Activated naive CD4-positive, alpha-beta T cell treated with anti-CD3 and anti-CD28 coated beads, Interleukin-2, amount 50 U/mL, for 16 hours (primary cell): ENCODE measurements at places on chromosomes 11 and 22.

DNA sequence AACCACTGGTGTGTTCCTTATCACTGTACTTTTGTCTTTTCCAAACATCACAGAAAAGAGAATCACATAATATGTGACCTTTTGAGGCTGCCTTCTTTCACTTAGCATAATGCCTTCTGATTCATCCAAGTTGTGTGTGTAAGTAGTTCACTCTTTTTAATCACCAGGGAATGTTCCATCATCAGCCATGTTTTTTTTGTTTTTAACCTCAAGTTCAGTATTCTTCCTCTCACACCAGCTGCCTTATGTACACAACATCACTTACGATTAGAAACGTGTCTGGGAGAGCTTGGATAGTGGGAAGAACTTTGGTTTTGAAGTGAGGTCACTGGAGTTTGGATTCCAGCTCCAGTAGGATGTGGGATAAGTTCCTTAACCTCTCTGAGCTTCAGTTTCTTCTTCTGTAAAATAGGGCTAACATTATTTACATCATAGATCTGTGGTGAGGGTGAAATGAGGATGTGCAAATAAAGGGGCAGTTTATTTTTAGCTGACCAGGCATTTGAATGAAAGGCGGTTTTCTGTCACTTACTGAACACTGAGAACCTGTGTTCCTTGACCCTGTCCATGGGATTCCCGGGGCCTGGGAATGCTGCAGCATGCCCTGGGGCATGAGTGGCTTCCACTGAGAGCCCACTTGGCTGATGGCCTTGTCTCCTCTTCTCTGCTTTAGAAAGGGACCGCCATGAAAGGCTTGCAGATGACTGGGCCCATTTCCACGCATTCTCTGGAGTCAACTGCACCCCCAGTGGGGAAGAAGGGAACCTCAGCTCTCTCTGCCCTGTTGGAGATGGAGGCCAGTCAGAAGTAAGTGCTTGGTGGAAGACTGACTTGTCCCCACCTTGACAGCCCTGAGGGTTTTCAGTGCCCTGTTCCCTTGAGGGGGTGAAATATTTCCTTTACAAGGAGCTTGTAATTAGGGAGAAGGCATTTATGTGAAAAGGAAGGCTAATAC, 92.6 kb downstream of the DEPDC5 start:
- DNase-seq, result peak; percentile 13

DNA sequence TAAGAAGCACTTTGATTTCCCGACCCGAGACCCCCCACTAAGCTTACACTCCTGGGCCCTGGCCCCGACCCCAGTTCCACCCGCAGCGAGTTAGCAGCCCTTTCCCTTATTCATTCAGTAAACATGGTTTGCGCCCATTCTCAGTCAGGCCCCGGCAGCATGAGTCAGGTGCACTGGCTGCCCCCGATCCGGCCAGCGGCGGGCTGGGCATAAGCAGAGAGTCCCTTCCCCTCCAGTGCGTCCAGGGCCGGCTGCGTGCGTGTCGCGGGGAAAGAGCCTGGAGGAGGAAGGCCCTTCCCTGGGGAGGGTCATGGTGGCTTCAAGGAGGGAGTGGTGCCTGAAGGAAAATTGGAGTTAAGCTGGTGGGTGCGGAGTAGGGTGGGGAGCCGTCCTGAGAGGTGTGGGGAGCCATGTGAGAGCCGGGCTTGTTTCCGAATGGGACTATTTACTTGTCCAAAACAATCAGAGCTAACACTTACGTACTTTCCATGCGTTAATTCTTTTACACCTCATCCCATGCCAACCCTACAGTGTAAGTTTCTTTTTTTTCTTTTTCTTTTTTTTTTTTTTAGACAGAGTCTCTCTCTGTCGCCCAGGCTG, 657 bp downstream of the IGHMBP2 start:
- peak; percentile 27 for DNase-seq

DNA sequence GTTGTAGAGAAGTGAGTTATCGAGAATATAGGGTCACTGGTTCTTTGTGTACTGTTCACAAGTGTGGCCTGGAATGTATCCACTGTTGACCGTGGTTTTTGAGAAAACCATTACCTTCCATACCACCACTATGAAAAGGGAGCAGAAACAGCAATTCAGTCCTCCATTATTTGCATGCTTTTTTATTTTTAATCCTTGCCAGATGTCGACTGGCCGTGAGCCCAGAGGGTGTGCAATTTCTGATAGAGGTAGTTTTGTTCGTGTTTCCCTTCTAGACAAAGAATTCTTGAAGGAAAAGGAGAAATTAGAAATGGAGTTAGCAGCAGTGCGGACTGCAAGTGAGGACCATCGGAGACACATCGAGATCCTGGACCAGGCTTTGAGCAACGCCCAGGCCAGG, 81.7 kb downstream of the AMOTL1 start:
- no peak for DNase-seq

- DNase-seq, result no peak
Observed at GRCh38 chr11:19330416-19330815, 89.7 kb upstream of the E2F8 start.

DNA sequence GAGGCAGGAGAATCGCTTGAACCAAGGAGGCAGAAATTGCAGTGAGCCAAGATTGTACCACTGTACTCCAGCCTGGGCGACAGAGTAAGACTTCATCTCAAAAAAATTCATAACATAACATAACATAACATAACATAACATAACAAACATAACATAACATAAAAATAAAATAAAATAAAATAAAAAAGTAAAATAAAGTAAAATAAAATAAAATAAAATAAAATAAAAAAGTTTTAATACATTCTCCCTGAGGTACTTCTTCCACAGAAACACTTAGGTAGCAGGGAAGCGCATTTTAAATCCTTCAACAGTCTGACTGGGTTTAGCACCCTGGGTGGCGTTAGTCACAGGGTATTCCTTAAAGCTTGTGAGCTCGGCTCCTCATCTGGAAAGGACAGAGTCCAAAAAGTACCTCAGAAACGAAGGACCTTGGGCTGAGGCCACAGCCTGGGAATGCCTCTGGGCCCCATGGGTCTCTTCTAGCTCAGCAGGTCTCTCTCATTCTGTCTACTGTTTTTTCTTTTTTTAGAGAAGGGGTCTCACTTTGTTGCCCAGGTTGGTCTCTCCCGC, 41.7 kb downstream of the MICAL3 start:
- DNase-seq, result no peak

- no peak for DNase-seq
Observed at GRCh38 chr11:11119917-11120316, 233.1 kb downstream of the CSNK2A3 start.

GRCh38 chr22:46195487-46196165, 45.3 kb downstream of the PPARA start:
- DNase-seq, result no peak

- no peak for DNase-seq
Observed at GRCh38 chr11:14258221-14258935, 100.6 kb downstream of the RRAS2 start.

GRCh38 chr11:27412192-27412691, 49.2 kb upstream of the CCDC34 start:
- no peak for DNase-seq

DNA sequence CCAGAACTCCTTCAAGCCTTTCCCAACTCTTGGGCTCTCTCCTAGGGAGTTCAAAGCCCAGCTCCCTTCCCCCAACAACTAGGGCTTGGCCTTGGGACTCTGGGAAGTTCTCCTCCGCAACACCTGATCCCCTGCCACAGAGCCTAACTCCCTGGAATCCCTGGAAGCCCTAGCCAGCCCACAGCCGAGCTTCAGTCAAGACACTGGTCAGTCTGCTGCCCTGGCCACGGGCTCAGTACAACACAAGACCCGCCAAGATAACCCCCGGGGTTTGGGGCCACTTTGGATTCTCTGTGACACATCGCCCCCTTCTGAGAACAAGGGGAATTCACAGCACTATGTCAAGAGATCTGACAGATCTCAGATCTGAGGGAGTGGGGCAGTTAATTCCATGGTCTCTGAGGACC, 58.3 kb downstream of the SLC22A12 start:
- no peak for DNase-seq

DNA sequence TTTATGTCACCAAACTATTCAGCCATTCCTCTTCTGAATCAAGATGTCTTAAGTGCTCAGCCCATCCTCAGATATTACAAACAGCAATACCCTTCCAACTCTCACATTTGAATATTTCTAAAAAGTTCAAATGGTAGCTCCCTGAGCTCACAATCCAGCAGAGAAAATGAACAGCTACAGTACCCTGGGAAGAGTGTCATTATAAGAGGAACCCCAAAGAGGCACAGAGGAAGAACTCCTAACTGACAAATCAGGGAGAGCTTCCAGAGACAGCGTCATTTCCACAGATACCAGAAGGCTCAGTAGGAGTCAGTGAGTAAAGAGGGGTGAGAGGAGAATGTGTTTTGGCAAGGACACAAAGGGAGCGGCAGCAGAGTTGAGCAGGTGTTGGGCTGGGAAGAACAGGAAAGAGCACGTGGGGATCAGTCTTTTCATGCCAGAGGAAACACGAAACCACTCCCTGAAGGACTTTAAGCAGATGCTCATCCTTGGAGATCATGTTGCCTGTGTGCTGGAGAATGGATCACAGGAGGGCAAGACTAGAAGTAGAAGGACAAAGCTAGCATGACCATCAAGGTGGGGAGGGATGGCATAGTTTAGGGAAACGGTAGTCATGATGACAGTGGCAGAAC, 4.3 kb downstream of the CLTCL1 start:
- DNase-seq, result no peak

- no peak for DNase-seq
Observed at GRCh38 chr11:85029964-85030363, 597.2 kb downstream of the DLG2 start.

- no peak for DNase-seq
Observed at GRCh38 chr22:39631381-39632286, 61.1 kb downstream of the CACNA1I start.

- DNase-seq, result peak; percentile 26
Observed at GRCh38 chr22:39237318-39238100, 7.3 kb downstream of the PDGFB start.
